ENCODE measurements at places on chromosomes 1 and 21. TPM values are rescaled to one million over a fixed set of nuclear protein-coding genes. Genes with fewer than 3 reads are reported as not detected.

DNA sequence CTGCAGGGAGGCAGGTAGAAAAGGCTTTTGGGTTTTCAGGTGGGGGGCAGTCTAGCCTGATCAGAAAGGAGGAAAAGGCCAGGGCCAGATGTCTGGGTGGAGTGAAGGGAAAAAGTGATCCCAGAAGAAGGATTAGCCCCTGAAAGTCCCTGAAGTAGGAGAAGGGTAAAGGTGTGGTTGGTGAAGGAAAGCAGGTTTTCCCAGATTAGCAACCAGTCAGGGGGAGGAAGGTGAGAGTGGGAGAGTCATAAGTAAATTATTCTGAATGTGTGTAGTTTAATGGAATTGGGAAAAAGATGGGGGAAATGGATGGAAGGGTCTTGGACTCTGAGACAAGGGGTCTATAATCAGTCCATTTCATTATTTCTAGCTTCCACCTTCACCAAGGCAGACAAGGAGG, 647 bp upstream of the SPRR1A start:
- DNase-seq = no peak

DNA sequence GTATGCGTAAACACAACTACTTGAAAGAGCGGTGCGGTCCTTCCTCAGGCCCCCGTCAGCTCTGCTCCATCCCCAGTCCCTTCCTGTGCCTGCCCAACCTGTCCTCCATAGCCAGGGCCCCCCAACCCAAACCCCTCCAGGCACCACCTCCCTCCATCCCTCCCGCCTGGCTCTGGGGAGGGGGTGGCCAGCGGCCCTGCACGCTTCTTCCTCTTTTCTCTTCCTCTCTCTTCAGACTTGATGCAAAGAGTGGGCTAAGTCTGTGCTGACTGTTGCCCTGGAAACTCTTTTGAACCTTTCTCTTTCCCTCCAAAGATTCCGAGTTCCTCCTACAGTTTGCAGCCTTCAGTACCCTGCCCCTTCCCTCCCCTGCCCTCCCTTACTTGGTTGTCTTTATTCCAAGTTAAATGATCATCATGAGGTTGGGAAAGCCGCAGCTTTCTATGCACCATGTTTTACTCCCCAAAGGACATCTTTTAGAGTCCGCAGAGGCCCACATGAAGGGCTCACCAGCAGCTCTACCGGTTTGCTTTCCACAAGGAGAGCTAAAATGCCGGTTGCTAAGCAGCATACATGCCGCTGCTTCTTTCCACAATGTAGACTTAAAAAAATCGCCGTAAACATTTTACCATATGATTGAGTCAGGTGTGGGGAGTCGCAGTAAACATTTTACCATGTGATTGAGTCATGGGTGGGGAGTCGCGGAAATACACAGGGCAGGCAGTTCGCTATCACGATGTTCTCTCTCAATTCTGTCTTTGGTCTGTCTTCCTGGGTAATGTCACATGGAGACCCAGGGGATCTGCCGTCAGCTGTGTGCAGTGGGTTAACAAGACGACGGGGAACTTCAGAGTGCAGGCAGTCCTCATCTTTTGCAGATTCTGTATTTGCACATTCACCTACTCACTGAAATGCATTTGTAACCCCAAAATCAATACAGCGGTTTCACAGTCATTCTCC, 525.3 kb downstream of the KIF26B start:
- DNase-seq = no peak

DNA sequence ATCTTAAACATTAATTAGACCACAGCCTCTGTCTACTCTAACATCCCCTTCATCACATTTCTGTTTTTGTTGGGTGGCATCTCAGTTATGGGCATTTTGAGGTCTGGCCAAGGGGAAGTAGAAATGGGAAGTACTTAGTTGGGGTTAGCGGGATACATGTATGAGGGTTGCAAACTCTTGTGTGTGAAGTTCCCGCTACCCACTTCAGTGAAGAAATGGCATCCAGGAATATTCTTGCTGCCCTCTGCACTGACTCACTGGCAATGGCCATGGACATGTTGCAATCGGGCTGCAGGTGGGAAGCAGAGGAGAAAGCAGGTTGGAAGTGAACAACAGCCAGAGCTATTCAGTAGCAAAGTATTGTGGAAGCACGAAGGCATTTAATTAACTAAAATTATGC, 7.4 kb downstream of the CD48 start:
- no peak for DNase-seq

The CNKSR1 gene
- 1.1 TPM for total RNA-seq

The PLEKHG5 gene
- total RNA-seq = 0.69 TPM

DNA sequence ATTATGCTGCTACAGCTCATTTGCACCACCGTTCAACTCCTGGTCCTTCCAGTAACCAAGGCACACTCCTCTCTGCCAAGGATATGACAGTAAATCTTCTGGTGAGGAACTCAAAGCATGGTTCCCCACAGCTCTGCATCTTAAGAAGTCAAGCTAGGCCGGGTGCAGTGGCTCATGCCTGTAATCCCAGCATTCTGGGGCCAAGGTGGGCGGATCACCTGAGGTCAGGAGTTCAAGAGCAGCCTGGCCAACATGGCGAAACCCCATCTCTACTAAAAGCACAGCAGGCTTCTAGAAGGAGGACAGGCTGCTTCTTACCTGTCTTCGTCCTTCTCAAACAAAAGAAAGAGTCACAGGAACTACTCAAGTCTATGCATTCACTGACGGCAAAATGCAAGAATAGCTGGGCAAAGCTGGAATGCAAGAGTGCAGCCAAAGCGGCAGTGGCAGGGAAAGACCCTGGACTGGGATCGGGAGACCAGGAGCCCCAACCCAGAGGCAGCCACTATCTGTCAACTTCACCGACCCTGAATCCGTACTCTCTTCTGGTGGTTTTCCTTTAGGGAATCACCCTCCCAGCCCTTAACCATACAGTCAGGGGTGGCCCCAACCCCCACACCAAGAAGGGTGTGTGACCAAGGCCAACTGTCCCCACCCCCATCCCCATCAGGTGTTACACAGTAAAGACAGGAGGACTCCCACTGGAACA, 75.5 kb downstream of the NPHP4 start:
- no peak for DNase-seq

DNA sequence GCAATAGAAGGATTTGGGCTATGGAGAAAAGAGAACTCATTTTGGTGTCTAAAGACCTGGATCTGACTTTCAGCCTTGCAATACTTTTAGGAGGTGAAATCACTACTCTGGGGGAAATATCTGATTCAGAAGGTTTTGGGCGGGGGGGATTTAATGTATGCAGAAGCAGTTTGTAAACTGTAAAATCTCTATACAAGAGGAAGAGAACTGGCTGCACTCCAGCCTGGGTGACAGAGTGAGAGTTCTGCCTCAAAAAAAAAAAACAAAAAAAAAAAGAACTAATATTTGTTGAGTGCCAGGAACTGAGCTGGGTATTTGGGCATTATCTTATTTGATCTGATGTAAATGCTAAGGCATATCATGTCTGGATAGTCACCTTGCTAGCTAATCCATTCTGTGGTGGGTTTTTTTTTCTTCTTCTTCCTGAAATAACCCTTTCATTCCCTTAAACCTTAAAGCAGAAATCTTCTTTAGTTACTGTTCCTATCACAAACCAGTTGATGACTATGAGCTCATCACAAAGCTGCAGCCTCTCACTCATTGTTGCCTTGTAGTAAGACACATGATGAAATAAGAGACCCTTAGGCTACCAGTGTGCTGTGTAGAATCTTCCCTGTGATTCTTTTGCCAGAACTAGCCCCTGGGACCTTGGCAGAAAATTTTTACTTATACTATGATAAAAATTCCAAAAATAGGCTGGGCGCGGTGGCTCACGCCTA, 35.6 kb upstream of the SLC16A1 start:
- DNase-seq = no peak

The CLCNKA gene
- total RNA-seq = not detected

- no peak for DNase-seq
Measured at GRCh38 chr1:36876990-36877389, 157.3 kb downstream of the GRIK3 start.

The ZNF326 gene
- 21.7 TPM for total RNA-seq

The SETDB1 gene
- total RNA-seq = 42.6 TPM

- DNase-seq = no peak
Measured at GRCh38 chr1:54615531-54616279, 7.6 kb downstream of the FAM151A start.

The HOOK1 gene
- total RNA-seq = 5.1 TPM

GRCh38 chr1:112803906-112804762, 89.0 kb upstream of the PPM1J start:
- peak; percentile 4 for DNase-seq

GRCh38 chr1:56638248-56638647, 6.9 kb upstream of the PRKAA2 start:
- no peak for DNase-seq

- no peak for DNase-seq
Measured at GRCh38 chr1:11629184-11630016, 24.8 kb downstream of the FBXO2 start.

GRCh38 chr21:42226626-42227025, 7.7 kb downstream of the ABCG1 start:
- DNase-seq = no peak

- DNase-seq = no peak
Measured at GRCh38 chr1:107545879-107546278, 405.0 kb downstream of the NTNG1 start.

- DNase-seq = no peak
Measured at GRCh38 chr1:147630022-147630421, 40.3 kb downstream of the ACP6 start.

GRCh38 chr1:202249846-202250245, 56.2 kb downstream of the LGR6 start:
- DNase-seq = no peak
